ENCODE measurements at places on chromosomes 2 and 18.

- DNase-seq, result peak; percentile 37
These were observed 69.3 kb downstream of the MBP start for GRCh38 chr18:77063260-77063659.

DNA sequence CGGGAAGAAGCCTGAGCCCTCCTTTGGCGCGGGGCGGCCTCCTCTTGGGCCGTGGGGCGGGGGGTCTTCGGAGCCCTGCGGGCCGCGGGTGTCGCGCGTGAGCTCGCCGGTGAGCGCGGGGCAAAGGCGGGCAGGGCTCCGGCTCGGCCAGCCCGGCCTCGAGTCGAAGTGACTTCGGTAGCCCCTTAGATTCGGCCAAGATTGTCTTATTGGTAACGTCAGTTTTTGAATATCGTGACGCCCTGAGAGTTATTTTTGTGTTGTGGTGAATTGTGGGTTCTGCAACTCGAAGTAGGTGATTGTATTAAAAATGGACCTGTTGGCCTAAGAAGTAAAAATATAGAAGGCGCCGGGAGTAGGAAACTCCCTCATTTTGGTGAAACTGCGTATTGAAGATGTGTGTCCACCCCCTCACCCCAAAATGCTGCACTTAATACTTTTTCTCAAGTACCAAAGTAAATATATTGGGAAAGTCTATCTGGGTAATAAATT, 669 bp downstream of the MARCHF7 start:
- no peak for DNase-seq

DNA sequence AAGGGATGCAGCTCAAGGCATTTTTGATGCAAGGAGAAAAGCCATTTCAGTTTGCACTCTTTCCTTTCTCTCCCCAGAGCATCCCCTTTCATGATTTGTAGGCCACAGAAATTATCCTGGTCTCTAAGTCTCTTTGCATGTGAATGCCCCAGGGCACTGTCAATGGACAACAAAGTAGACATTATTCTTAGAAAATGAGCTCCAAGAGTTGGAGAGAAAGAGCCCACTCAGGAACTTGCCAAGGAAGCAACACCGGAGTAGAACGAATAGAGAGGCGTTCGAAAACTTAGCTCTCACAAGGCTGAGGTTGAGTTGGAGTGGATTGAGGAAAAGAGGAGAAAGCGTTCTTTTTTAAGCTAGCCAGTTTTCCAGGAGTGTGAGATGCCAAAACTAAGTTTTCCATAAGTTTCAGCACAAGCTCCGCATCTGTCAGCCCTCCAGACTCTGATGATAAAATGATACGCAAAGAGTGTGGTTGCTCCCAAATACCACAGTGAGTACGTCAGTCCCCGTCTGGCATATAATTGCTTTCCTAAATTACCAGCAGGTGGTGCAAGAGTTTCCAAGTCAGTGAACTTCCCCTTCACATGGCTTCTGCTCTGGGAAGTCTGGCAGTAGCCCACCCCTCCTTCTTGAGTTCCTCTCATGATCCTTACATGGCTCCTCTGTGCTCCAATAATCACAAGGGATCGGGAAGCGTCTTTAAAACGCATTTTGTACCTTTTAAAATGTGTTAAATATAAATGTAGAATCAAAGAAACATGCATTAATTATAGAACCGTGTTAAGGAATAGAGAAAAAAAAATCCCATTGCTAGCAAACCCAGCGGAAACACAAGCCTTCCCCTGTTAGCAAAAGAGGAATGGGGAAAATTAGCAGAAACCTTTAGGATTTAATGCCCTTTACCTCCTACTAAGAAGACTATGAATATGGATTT, 1060.6 kb upstream of the FANCL start:
- no peak for DNase-seq

- DNase-seq, result no peak
These were observed 59.6 kb downstream of the KCTD18 start for GRCh38 chr2:200450288-200450687.

DNA sequence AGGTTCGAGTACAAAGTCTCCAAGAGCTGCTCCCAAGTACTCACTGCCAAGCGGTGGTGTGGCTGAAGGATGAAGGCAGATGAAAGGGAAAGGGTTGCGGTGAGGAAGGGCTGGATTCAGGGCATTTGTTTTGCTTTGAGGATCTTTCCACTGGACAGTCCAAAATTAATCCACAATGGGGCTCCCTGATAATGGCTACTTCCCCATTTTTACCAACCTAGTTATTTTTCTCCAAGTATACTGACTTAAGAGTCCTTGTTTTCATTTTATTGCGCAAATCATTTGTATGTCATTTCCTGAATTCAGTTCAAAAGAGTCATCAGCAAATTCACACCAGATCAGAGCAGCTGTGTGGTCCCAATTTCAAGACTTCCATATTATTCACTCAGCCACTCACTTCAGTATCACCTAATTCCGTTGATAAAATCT, 464 bp upstream of the SESTD1 start:
- no peak for DNase-seq

GRCh38 chr2:119941981-119942513, 70.8 kb upstream of the EPB41L5 start:
- no peak for DNase-seq

DNA sequence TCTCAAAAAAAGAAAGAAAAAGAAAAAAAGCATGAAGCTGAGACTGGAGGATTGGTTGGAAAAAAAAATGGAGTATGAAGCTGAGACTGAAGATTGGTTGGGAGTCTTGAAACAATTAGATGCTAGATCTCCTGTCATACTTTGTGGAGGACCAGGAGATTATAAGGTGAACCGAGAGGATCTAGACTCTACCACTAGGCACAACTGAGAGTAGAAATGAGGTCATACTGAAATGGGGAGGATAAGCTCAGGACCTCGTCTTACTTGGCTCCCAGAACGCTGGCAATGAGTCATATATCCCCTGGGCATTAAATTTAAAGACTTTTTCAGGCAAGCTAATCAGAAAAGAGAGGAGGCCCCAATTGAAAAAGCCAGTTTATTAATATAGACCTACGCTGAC, 3.3 kb upstream of the ORC2 start:
- DNase-seq, result no peak

All from stimulated activated CD4-positive, alpha-beta T cell treated with anti-CD3 and anti-CD28 coated beads, Interleukin-1b, Interleukin-23, amount 100 ng/mL, for 1 hour (primary cell).